Foreskin keratinocyte (primary cell): ENCODE measurements at places on chromosomes 4 and X. TPM values are rescaled to one million over a fixed set of nuclear protein-coding genes. Genes with fewer than 3 reads are reported as not detected.

Gene CT83
- not detected in 2 replicates for total RNA-seq

Gene DUSP9
- total RNA-seq = 1.3 and 1.7 TPM in 2 replicates

Gene ARX
- not detected in 2 replicates for total RNA-seq

Gene ARSJ
- total RNA-seq = 11.1 and 13.9 TPM in 2 replicates

Gene TCEAL7
- total RNA-seq = 6.5 and 7.8 TPM in 2 replicates

Gene PABPC1L2B
- not detected in 2 replicates for total RNA-seq

Gene TGIF2LX
- not detected in 2 replicates for total RNA-seq

Gene MAP9
- total RNA-seq = 12.0 and 12.3 TPM in 2 replicates

Gene AKAP4
- not detected in 2 replicates for total RNA-seq

Gene RIBC1
- total RNA-seq = 0.35 and 0.58 TPM in 2 replicates

Gene CYP4V2
- 10.3 and 12.1 TPM in 2 replicates for total RNA-seq

Gene NR3C2
- total RNA-seq = 0.07 and 0.24 TPM in 2 replicates

Gene CAPN6
- 0.14 and 0.32 TPM in 2 replicates for total RNA-seq

Gene EXOC1L
- not detected in 2 replicates for total RNA-seq

Gene RAB41
- total RNA-seq = not detected in 2 replicates

Gene ESX1
- not detected in 2 replicates for total RNA-seq

Gene PPA2
- 125 and 127 TPM in 2 replicates for total RNA-seq

Gene MAML3
- 0.35 and 0.61 TPM in 2 replicates for total RNA-seq

Gene SYP
- total RNA-seq = 0.20 and 0.28 TPM in 2 replicates

Gene CSAG3
- not detected in 2 replicates for total RNA-seq

Gene DUSP21
- total RNA-seq = not detected in 2 replicates

Gene NWD2
- total RNA-seq = not detected in 2 replicates

Gene ARR3
- total RNA-seq = not detected in 2 replicates

Gene MAGEA12
- total RNA-seq = not detected in 2 replicates

Gene ERCC6L
- total RNA-seq = 15.1 and 19.8 TPM in 2 replicates

Gene TENM3
- 24.5 and 30.1 TPM in 2 replicates for total RNA-seq

Gene PCDH11X
- not detected in 2 replicates for total RNA-seq

Gene ADH1A
- total RNA-seq = not detected in 2 replicates

Gene RPS6KA6
- 3.2 and 3.4 TPM in 2 replicates for total RNA-seq

Gene SYTL4
- total RNA-seq = 2.4 and 3.7 TPM in 2 replicates

Gene GPR82
- not detected in 2 replicates for total RNA-seq

Gene TMEM164
- 18.2 and 18.6 TPM in 2 replicates for total RNA-seq

Gene GABRE
- total RNA-seq = 8.3 and 9.8 TPM in 2 replicates

Gene MMAA
- 3.9 and 4.8 TPM in 2 replicates for total RNA-seq

Gene WNK3
- total RNA-seq = 1.6 TPM in 2 replicates

Gene SPANXN5
- total RNA-seq = 0.10 TPM in 1 of 2 replicates, not detected in the other

Gene TEX28
- not detected in 2 replicates for total RNA-seq

Gene MAGEA2B
- not detected in 2 replicates for total RNA-seq

Gene TLR2
- 3.5 and 4.4 TPM in 2 replicates for total RNA-seq

Gene VCX2
- total RNA-seq = not detected in 2 replicates

Gene CT45A5
- not detected in 2 replicates for total RNA-seq

Gene GJB1
- total RNA-seq = not detected in 2 replicates

Gene UGT2B7
- total RNA-seq = 0.07 TPM in 1 of 2 replicates, not detected in the other

Gene P2RY4
- total RNA-seq = not detected in 2 replicates

Gene SLC9B1
- total RNA-seq = 0.11 and 0.20 TPM in 2 replicates
